Activated T-cell treated with anti-CD3 and anti-CD28 coated beads, Interleukin-2, amount 50 U/mL, for 1 hour (primary cell): ENCODE measurements at places on chromosomes 2 and 18.

GRCh38 chr18:13581496-13582177, 144.7 kb downstream of the FAM210A start:
- DNase-seq = no peak

DNA sequence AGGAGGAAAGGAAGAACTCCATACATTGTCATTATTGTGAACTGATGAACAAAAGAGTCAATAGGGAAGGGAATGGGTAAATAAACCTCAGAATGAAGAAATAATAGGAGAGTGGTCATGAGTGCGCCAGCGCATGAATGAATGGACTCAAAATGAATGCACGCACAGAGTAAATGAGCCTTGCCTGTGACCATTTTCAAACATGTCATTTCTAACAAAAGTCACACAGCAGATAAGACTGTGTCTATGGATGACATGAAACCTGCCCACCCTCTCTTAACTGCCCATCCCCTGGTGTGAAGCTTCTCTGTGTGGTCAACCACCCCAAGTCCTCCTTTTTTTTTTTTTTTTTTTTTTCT, 121.1 kb upstream of the TEX51 start:
- no peak for DNase-seq

DNA sequence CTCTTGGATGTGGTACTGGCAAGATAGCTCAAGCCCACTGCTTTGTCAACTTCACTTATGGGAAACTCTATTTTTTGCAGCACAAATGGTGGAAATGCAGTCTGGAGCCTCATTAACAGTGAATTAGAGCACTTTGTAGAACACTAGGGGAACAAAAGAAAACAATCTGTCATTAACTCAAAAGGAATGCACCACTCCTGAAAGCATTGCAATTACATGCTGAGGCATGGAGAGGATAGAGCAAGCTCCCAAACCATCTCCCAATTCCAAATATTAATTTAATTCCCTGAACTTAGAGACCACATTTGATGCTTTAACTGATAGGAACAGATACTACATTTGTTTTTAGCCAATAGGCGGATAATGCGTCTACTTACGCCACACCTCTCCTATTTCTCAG, 32.8 kb upstream of the TANC1 start:
- DNase-seq = no peak

DNA sequence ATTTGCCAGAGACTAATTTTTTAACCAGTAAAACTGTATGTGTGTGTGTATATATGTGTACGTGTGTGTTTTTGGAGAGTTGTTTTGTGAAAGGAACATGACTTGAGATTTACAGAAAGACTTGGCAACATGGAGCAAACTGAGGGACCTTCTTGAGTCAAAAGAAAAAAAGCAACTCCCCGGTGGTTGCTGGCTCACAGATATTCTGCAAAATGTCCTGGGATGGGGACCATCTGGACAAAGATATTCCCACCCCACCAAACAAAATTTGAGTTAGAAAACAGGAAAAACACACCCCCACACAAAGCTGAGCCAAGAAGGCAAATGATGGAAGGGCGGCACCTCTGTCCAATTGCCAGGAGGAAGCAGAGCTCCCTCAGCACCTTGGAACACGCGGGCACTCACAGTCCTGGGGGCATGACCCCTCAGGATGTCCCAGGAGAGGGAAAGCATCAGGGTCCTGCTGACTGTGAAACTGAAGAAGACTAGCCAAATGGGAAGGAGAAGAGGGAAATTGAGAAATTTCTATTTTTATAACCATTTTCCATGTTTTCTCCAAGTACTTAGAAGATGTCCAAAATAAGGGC, 290.2 kb upstream of the ACVR2A start:
- no peak for DNase-seq
